ENCODE measurements at places on chromosomes 16 and 17.

DNA sequence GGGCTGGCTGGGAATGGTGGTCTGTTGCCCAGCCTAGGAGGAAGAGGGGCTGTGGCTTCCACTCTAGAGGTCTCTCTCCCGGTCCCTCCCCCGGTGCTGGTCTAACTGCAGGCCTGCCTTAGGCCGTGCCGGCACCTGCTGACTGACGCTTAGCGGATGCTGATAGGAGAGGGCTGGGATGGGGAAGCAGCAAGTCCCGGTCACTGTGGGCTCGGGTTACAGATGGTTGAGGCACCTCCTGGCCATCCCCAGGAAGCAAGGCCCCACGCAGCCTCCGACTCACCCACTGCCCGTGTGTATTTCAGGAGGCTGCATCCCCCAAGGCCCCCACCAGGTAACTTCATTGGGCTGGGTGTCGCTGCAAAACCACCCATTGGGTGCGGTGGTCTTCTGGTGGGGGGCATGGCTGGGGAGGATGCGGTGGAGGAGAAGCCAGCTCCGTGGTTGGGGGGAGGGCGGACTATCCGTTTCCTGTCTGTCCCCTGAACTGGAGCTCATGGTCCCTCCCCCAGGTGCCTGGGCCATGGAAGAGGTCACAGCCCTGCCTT lies 278.9 kb downstream of the SEC14L1 start:
- no peak for DNase-seq

DNA sequence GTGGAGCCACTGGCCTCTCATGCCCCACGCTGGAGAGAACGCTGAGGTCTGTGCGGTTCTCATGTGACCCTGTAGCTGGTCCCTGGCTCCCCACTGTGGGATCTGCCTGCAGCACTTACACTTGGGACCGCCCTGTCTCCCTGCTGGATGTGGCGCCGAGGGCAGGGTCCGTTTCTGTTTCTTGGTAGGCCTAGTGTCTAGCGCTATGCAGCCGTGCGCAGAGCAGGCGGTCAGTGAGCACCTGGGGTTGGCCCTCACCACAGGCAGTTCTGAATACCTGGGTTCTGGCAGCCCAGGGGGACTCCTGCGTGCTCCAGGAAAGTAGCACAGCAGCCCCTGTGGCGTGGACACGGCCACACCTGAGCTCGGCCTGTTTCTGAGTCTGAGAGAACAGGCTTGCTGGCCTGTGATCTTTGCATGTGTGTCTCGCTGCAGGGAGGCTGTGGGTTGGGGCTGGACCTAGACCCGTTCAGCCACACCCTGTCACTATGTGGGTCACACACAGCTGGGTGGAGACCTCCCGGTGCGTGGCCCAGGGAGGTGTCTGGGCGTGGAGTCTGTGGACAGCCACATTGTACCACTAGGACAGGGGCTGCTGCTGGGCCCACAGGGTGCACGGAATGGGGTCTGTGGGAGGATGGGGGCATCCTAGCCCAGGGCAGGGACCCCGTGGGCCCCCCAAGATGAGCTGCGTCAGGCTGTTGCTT lies 2.8 kb downstream of the CAPN15 start:
- DNase-seq, result no peak

DNA sequence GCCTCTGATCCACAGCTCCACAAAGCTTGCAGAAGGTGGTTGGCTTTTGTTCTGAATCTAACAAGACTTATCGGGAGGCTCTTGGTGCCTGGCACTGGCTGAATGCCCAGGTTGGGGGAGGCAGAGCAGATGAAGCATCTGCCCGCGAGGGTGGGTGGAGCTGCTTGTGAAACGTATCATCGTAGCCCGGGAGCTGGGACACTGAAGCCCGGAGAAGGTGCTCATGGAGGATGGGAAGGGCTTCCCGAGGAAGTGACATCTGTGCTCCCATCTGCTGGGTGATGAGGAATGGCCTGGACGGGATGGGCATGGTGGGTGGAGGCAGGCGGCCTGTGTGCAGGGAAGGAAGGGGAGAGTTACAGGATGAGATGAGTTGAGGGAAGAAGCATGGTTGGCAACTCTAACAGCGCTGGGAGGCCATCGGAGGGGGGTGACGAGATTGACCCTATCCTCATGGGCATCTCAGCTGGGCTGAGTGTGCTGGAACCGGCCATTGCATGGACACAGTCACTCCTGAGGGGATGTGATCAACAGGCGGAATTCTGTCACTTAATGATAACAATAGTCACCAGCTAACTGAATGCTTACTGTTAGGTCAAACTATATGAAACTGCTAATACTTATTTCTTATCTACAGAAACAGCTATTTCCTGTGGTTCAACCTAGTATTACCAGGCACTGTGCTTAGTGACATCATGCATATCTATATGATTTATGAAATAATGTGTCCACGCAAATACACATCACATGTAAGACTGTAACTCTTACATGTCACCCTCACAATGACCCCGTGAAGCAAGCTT lies 102.7 kb downstream of the ABCC6 start:
- DNase-seq, result peak; percentile 96

GRCh38 chr17:40062329-40063186 lies at the start of gene THRA:
TSS of gene THRA (plus strand) at chr17:40062965. CDS start at chr17:40074489, 11,524 bp downstream.
- no peak for DNase-seq

- no peak for DNase-seq
These were observed 713.8 kb upstream of the RBFOX1 start for GRCh38 chr16:6618874-6619273.

GRCh38 chr17:33204701-33205100 lies 88.4 kb downstream of the ASIC2 start:
- no peak for DNase-seq

DNA sequence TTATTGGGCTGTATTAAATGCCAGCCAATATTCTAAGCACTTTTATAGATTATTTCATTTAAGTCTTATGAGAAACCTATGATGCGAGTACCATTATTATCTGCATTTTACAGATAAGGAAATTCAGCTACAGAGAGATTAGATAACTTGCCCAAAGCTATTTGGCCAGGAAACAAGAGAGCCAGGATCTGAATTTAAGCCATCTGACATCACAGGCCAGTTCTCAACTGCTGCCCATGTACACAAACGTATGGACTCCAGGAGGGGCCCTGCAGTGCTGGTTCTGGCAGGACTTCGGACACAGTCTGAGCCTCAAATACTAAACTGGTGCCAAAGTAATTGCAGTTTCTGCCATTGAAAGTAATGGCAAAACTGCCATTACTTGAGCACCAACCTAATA lies 40.2 kb downstream of the CPPED1 start:
- no peak for DNase-seq

- DNase-seq, result peak; percentile 82
These were observed 12.6 kb upstream of the ASGR1 start for GRCh38 chr17:7191571-7192270.

DNA sequence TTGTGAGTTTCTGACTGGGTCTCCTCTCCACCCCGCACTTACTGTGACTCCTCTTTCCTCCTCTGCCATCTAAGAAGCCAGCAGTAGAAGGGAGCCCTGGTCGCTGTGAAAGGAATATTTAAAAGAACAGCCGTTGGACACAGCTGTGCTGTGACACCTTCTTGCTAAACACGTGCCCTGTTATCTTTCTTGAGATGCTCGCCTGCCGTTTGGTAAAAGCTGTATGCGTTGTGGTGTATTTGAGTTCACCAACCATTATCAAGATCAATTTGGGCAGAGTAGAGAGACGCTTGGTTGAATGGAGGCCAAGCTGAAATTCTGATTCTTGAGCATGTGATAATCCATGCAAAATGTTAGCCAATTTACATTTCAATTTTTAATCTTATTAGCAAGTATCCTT lies 3.8 kb downstream of the GID4 start:
- DNase-seq, result no peak

DNA sequence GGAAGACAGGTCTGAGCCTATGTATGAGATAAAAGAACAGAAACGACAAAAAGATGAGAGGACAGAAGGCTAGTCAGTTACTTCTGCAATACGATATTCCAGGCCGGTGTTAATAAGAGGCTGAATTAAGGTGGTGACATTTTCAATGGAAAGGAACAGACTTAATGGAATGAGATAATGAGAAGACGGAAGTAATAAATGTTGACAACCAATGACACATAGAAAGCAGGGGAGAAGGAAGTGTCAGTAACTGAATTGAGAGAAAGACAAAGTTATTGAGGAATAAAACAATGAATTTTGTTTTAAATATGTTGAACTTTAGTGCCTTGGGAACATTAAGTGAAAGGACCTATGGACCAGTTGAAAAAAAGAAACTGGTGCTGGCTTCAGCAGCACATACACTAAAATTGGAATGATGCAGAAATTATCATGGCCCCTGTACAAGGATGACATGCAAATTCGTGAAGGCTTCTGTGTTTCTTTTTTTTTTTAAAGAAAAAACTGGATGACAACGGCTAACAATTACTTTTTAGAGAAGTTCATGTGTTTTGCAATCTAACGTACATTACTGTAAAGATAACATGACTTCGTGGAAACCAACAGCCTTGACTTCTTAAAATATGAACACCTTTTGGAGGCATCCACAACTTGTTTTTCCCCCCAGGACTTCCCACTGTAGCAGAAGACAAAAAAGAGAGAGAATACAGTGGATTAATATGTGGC lies 18.5 kb upstream of the CPD start:
- DNase-seq, result no peak

DNA sequence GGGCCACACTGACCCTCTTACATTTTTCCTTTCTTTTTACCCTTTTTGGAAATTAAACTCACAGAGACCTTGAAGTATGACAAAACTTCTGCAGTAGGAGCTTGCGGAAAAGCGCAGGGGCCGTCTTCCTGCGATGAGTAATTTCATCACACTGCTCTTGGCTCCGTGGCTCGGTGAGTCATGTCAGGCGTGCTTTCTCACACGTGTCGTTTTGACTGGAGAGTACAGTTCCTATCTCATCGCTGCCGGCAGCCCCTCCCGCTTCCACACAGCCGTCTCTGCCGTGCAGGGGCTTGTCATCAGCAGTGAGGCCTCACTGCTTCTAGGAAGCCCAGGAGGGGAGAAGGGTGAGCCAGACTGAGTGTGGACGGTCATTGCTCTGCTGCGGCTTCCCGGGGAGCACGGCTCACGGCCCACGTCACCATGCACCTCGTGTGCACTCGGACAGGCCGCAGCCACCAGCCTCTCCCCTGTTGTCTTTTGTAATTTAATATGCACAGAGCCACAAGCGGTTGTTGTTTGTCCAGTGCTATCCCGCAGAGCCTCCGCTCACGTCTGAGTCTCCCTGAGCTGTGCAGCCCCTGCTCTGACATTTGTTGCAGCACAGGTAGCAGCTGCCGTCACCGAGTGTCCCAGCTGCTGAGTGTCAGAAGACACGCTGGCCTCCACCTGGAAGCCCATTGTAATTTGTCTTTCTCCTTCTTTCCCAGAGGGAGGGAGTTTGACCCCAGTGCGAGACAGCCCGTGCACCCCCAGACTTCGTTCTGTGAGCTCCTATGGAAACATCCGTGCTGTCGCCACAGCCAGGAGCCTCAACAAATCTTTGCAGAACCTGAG lies 99.4 kb upstream of the CHMP6 start:
- peak; percentile 32 for DNase-seq

GRCh38 chr17:4048218-4048617 lies 84.0 kb upstream of the ATP2A3 start:
- DNase-seq, result no peak

- no peak for DNase-seq
These were observed 8.8 kb downstream of the BPTF start for GRCh38 chr17:67833946-67834631.

GRCh38 chr17:76996741-76997694 lies 128.8 kb downstream of the MGAT5B start:
- DNase-seq, result no peak

DNA sequence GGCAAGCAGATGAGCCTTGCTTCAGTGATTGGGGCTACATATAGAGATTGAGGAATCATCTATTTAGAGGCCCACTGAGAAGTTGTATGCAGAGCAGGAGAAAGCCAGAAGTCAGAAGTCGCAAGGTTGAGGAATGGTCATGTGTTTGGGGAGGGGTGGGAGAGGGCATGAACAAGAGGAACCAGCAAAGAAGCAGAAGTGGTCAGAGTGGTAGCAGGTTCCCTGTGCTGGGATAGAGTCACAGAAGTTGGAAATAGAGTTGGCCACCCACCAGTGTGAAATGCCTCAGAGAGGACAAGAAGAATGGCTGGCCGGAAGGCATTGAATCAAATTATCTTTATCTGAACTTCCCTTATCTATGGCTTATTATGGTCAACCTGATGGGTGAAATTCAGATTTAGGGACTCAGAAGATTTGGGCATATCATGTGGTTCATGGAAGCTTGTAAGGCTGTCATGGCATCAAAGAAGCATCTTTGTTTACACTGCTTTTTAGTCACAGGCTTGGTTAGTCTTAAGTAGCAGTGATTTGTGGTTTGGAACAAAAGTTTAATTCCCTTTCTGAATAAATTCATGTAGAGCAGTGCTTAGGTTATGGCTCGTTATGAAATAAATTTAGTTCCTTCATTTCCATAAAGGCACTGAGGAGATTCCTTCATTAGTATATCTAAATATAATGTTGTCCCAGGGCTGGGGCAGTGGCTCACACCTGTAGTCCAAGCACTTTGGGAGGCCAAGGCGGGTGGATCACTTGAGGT lies 19.7 kb downstream of the MAP3K3 start:
- DNase-seq, result no peak

GRCh38 chr17:49035470-49036269 lies 38.5 kb downstream of the IGF2BP1 start:
- DNase-seq, result peak; percentile 40
